Motor neuron (in vitro differentiated cells): ENCODE measurements at places on chromosomes 12 and 14.

- no peak for ATAC-seq
Measured at GRCh38 chr14:39425947-39426346, 6.3 kb downstream of the FBXO33 start.

DNA sequence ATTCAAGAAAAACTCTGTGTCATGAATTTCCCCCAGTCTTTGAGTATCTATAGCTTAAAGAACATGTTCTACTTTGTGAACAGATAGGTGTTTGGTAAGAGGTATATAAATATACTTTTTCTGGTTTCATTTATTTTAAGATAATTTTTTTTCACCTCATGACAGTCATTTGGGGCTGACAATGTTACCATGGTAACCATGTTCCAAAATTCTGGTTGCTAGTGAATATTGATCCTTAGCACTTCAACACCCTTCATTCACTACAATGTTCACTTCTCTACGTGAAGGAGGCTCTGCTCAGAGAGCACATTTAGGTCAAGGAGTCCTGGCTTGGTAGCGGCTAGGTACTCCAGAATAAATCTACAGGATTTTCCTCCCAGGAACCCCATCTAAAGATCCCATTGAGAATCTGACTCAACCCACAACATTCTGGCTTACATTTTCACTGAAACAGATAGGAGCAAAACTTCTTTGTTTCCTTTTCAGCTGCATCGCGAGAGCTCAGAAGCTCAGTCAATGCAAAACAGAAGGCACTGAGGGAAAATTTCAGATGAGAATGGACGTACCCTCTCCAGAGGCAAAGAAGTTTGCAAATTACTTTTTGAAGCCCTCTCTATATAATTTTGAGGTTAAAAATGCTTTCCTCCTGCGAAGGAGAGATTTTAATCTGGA lies 93.6 kb downstream of the ARF6 start:
- no peak for ATAC-seq

DNA sequence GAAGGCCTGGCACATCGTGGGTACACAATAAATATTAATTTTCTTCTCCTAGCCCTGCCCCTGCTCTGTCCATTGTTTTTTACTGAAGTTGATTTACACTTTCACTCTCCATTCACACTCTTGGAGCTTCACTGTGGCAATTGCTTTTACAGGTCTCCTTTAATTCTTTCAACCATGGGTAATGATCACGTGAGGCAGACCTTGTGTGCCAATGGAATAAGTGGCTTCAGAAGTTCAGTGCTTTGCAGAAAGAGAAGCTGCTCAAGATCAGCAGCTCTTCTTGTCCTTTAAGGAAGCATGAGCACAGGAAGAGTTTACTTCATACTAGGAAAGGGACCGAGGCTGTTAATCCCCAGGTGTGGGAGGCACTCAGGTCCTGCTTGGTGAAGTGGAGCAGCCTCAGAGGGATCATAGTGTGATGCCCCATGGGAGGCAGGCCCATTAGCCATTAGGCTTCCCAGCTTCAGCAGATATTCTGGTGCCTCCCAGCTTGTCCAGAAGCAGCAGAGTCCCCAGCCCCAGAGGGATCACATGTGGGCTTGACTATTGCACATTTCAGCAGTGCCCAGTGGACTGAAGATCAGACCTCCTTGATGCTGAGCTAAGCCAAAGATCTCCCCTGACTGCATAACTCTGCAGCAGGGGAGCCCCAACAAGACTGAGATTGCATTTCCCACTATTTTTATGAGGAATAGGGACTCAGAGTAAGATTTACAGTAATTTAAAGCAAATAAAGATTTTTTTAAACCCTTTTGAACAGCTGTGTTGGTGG lies 5.0 kb upstream of the SLC35F4 start:
- no peak for ATAC-seq

GRCh38 chr14:101010293-101010692 lies 106.8 kb upstream of the RTL1 start:
- ATAC-seq, result no peak

DNA sequence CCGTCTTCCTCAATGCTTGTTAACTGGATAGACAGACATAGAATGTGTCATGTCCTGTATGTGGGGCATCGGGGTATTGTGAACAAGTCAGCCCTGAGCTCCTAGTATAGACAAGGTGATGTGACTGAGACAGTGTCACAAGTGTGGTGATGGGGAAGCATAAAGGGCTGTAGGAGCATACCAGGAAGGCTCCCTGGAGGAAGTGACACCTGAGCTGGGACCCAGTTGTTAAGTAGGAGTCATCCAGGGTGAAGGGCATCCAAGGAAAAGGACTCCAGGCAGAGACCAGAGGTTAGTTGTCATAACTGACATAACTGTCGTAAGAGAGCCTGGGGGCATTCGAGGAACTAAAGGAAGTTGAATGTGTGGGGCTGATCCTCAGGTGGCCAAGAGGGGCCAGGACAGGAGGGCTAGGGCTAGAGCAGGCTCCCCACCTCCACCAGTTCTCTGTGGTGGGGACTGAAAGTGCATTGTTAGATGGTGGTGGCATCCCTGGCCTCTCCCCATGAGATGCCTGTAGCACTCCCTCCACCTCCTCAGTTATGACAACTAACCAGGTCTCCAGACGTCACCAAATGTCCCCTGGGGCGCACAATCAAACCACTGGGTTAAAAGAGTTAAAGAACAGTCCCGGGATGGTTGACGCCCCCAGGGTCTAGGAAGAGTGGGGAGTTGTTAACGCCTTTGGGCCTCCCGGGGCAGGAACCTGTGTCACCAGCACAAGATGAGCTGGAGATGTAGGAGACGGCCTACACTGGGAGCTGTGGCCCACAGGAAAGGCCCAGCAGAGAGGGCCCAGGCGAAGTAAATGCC lies 2.4 kb downstream of the FICD start:
- no peak for ATAC-seq

- no peak for ATAC-seq
Measured at GRCh38 chr12:127290251-127290650, 976.7 kb upstream of the TMEM132C start.

DNA sequence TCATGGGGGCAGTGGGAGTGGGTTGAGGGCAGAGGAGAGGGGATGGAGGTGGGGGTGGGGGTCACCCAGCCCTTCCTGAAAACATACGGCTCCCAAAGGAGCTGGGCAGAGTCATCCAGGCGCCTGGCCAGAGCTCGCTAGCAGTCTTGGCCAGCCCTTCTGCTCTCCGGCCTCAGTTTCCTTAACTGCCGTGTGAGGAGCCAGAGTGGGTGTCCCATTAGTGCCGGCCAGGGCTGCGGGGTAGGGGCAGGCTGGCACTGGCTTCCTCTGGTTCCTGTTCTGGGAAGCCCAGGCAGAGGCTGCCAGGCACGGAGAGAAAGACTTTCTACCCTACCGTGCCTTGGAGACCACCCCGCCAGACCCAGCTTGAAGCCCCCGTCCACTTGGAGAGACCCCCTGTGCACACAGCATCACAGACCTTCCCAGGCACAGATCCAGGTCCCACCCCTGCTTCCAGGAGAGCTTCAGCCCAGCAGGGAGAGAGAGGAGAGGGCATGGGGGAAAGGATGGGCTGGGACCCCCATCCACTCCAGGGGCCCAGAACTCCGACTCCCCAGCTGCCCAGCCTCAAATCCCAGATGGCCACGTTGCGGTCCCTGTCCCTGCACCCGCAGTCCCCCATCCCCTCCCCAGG lies 93.3 kb downstream of the RFLNA start:
- ATAC-seq, result no peak

- no peak for ATAC-seq
Measured at GRCh38 chr12:122336015-122336946, 70.0 kb upstream of the VPS33A start.

GRCh38 chr12:128047266-128048060 lies 219.5 kb upstream of the TMEM132C start:
- ATAC-seq, result no peak

- no peak for ATAC-seq
Measured at GRCh38 chr12:57210926-57211692, 5.5 kb upstream of the NXPH4 start.

- no peak for ATAC-seq
Measured at GRCh38 chr14:65357113-65357512, 55.4 kb upstream of the FUT8 start.

GRCh38 chr12:114958538-114958937 lies 274.6 kb upstream of the TBX3 start:
- ATAC-seq, result no peak

DNA sequence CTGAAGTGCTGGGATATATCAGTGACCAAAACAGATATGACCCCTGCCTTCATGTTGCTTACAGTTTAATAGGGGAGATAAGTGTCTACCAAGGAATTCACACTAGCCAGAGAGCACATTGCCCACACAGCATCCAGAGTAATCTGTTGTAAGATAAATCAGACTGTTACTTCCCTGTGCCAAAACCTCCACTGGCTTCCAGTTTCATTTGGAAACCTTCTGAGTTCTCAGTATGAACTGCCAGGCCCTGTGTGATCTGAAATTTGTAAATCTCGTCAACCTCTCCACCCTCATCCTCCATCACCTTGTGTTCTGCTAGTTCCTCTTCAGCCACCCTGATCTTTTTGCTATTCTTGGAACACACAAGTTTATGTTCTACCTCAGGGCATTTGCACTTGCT lies 154.7 kb downstream of the ETV6 start:
- ATAC-seq, result no peak

GRCh38 chr12:67077617-67078016 lies 191.5 kb upstream of the CAND1 start:
- ATAC-seq, result no peak

GRCh38 chr12:74751441-74751840 lies 213.8 kb downstream of the ATXN7L3B start:
- ATAC-seq, result no peak

DNA sequence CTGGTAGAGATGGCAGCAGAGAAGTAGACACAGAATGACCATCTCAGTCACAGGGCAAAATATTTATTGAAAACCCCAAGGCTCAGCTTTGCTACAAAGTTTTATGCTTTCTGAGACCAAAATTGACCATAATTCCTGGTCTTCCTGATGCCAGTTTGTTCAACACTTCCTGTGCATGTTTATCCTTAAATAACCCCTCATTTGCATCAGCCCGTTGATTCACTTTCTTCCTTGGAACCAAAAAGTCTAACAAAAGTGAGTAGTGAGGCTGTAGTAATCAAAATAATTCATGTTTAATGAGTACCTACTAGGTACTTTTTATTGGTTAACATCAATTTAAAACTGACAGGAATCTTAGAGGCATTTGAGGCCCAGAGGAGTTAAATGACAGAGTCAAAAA lies 51.7 kb downstream of the TRHDE start:
- ATAC-seq, result no peak

GRCh38 chr12:128163086-128163485 lies 103.9 kb upstream of the TMEM132C start:
- ATAC-seq, result no peak

DNA sequence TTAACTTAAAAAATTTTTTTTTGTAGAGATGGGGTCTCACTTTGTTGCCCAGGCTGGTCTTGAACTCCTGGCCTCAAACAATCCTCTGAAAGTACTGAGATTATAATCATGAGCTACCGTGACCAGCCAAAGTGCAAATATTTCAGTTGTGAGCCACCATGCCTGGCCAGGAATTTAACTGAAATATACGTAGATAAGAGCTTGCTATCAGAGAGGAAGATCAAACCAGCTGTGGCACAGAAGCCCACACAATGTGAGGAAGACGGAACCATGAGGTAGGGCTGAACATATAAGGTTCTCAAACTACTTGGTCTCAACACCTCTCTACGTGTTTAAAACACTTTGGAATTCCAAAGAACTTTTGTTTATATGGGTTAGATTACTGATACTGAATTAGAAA lies 29.1 kb downstream of the ATG14 start:
- no peak for ATAC-seq

GRCh38 chr12:68340404-68341270 lies 8.5 kb upstream of the MDM1 start:
- no peak for ATAC-seq

GRCh38 chr12:1530592-1531152 lies 63.7 kb downstream of the FBXL14 start:
- ATAC-seq, result peak; percentile 57

- peak; percentile 43 for ATAC-seq
Measured at GRCh38 chr12:47820631-47821345, 1.1 kb upstream of the HDAC7 start.

DNA sequence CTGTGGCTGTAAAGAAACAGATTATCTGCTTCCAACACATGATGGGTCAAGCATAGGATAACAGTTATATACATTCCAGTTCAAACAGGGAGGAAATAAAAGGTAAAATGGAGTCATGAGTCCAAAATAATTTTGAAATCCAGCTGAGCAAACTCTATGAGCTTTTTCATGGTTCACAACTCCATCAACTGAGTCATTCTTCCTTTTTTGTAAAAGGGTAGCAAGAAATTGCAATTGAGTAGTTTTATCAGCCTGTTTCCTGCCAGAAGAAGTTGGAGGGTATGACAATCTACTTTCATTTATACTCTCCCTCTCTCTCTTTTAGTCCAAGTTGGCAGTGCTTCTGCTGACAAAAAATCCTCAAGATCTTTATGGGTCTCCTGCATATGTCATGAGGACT lies 95.6 kb downstream of the CPNE8 start:
- ATAC-seq, result no peak

GRCh38 chr14:35416108-35416750 lies 11.7 kb upstream of the NFKBIA start:
- no peak for ATAC-seq
